ENCODE measurements at places on chromosomes 6 and 20. TPM values are rescaled to one million over a fixed set of nuclear protein-coding genes. Genes with fewer than 3 reads are reported as not detected.

DNA sequence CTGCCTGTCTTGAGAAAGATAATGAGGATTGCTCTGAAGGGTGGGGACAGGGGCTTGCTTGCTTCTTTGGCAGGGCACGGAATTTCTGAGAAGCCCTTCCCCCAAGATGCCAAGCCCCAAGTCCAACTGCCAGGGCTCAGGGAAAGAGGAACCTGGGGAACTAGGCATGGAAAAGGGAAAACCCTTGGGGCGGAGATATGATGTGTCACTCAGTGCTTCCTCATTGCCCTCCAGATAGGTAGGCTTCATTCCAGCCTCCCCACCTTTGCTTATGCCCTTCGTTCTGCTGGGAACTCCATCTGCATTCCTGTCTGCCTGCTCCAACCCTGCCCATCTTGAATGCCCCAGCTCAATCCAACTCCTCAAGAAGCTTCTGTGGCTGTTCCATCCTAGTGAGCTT lies 61.2 kb downstream of the VEGFA start:
- DNase-seq, result no peak
- no peak overlapping the region for H3K4me3 ChIP-seq
- H3K4me1 ChIP-seq, result peaks cover 46% of the 10 kb centered on the region

DNA sequence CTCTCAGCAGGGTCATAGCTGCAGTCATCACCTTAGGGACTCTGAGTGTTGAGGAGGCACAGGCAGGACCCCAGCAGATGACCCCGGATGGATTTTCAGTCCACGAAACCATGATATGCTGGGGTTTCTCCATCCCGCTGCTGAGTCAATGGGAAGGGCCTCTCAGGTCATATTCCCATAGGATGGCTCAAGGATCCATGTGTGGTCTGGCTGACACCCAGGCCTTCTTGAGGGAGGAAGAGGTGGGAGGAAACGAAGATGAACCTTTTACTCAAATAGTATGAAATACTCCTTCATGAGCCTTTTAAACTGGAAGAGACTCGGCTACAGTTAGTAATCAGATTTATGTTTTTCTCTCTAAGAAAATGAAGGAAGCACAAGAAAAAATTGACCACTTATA lies 10.3 kb upstream of the RALY start:
- no peak overlapping the region for H3K27ac ChIP-seq
- H3K36me3 ChIP-seq, result no peaks in the 10 kb centered on the region
- no peak overlapping the region for H3K4me3 ChIP-seq
- no peaks in the 10 kb centered on the region for H3K4me1 ChIP-seq
- DNase-seq, result no peak

DNA sequence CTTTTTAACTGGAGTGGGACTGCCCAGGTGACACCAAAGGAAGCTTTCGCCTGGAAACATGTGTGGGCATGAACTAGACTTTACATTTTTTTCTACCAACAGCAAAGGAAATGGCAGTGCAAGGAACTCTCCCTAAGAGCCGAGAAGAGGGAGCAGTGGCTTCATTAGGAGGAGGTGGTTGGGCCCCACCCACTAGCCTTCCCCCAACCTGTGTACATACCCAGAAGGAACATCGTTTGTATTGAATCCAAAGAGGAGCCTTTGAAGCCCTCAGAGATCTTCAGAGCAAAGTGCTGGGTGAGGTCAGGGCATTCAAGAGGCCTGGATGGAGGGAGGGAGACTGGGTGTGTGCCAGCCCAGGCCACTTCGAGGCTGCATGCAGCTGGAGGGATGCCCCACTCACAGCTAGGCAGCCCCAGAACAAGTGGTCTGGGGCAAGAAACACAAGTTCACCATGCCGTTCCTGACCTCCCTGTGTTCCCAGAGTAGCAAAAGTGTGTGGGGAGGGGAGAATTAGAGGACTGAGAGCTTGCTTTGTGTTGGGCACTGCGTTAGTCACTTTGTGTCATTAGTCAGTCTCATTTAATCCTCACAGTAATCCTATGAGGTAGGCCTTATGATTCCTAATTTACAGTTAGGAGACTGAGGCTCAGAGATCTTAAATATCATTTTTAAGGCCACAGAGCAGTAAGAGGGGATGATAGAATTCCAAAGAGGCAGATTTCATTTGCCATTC lies 191.6 kb upstream of the SUPT3H start:
- H3K27me3 ChIP-seq, result no peaks in the 10 kb centered on the region
- H3K27ac ChIP-seq, result no peak overlapping the region
- H3K4me3 ChIP-seq, result no peak overlapping the region
- peak; percentile 13 for DNase-seq
- H3K36me3 ChIP-seq, result no peaks in the 10 kb centered on the region

DNA sequence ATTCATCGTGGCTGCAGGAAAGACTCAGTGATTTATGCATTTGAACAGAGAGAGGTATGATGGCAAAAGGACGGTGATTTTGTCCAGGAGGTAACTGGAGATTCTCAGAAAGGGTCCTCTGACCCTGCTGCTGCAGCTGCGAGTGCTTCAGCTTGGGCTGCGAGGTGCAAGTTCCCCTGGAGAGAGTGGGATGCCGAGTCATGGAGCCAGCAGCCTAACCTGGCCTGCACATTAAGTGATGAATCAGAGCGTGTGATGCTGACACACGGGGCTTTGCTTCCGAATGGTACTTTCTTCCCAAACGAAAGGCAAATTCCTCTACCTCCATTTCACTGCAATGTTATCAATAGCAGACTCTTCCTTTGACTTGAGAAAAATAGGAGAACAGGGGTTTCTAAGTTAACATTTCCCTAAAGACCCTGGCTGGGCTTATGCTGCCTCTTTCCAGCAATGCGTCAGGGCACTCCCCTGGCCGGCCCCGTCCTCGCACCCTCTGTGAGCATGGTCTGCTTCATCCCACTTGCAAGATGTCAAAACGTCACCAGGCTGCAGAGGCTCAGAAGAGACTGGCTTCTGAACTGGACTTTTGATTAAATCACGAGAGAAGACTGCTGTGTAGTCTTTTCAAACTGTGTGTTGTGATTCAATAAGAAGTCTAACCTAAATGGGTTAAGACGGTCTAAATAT lies 628.0 kb upstream of the AGPAT4 start:
- no peaks in the 10 kb centered on the region for H3K36me3 ChIP-seq
- no peak overlapping the region for H3K4me3 ChIP-seq
- no peak for DNase-seq
- no peaks in the 10 kb centered on the region for H3K27me3 ChIP-seq
- no peak overlapping the region for H3K27ac ChIP-seq
- no peaks in the 10 kb centered on the region for H3K4me1 ChIP-seq

DNA sequence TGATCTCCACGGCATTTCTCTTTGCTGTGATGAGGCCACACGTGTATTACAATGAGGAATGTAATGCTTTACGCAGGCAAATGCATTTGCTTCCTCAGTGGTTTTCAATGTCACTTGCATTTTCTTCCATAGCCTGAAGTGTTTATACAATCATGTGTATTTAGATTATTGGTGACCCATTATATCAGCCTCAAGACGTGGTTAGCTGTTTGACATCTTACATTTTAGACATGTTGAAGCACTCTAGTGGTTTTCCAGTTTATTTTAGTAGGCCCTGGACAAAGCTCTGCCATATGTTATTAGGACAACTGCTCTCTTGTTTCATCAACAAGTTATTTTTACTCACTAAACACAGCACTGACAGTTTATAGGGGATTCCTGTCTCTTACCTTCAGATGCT lies 200.4 kb downstream of the UTRN start:
- H3K27ac ChIP-seq, result no peak overlapping the region
- H3K36me3 ChIP-seq, result peaks cover 8% of the 10 kb centered on the region
- no peak overlapping the region for H3K4me3 ChIP-seq
- H3K4me1 ChIP-seq, result no peaks in the 10 kb centered on the region

GRCh38 chr6:14975471-14975817 lies 270.4 kb upstream of the JARID2 start:
- H3K27me3 ChIP-seq, result no peaks in the 10 kb centered on the region
- no peak overlapping the region for H3K27ac ChIP-seq
- peaks cover 3% of the 10 kb centered on the region for H3K4me1 ChIP-seq
- H3K36me3 ChIP-seq, result no peaks in the 10 kb centered on the region

- H3K4me1 ChIP-seq, result peaks cover 22% of the 10 kb centered on the region
- H3K27ac ChIP-seq, result no peak overlapping the region
- DNase-seq, result no peak
- no peaks in the 10 kb centered on the region for H3K36me3 ChIP-seq
Observed at GRCh38 chr6:151806757-151807512, 547 bp upstream of the ESR1 start.

DNA sequence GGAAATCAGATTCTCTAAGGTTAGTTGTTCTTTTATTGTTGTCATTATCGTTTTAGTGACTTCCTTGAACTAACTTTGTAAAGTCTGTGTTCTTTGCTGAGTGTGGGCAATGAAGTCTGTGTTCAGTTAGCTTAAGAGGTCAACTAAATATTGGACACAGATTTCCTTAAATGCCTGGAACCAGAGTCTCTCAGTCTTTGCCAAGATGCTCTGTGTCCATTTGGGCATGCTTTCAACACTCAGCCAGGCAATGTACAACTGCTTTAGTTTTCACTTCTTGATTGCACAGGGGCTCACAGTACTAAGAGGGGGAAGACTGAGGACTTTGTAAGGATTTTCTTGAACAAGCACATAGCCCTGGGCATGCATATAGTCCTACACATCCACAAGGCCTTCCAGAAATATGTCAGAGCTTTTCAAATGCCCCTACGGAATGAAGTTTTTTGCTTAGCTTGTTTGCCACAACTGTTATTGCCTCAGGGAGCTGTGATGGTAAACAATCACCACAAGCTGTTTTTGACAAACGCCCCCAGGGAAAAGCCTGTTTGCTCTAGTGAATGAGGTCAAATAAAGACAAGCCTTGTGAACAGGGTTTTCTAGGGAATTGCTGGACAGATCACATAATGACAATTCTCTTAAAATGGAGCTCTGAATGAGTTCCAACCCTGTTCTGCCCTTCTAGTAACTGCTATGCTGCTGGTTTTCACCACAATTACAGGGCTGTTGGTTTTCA lies 82.5 kb downstream of the B3GAT2 start:
- no peaks in the 10 kb centered on the region for H3K27me3 ChIP-seq
- H3K4me1 ChIP-seq, result peaks cover 17% of the 10 kb centered on the region
- H3K4me3 ChIP-seq, result no peak overlapping the region
- H3K36me3 ChIP-seq, result peaks cover 7% of the 10 kb centered on the region

DNA sequence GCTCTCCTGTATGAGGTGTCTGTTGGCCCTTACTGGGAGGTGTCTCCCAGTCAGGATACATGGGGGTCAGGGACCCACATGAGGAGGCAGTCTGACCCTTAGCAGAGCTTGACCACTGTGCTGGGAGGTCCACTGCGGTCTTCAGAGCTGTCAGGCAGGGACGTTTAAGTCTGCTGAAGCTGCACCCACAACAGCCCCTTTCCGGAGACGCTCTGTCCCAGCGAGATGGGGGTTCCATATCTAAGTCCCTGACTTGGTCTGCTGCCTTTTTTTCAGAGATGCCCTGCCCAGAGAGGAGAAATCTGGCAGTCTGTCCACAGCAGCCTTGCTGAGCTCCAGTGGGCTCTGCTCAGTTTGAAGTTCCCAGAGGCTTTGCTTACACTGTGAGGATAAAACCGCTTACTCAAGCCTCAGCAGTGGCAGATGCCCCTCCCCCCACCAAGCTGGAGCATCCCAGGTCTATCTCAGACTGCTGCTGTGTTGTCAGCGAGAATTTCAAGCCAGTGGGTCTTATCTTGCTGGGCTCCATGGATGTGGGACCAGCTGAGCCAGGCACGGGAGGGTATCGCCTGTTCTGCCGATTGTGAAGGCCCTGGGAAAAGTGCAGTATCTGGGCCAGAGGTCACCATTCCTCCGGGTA lies 36.3 kb upstream of the IBTK start:
- H3K27me3 ChIP-seq, result no peaks in the 10 kb centered on the region
- no peak overlapping the region for H3K27ac ChIP-seq
- no peaks in the 10 kb centered on the region for H3K36me3 ChIP-seq
- no peak overlapping the region for H3K4me3 ChIP-seq

- H3K27me3 ChIP-seq, result no peaks in the 10 kb centered on the region
- peak; percentile 89 for DNase-seq
- H3K4me1 ChIP-seq, result peaks cover 16% of the 10 kb centered on the region
- no peaks in the 10 kb centered on the region for H3K36me3 ChIP-seq
Observed at GRCh38 chr6:6696867-6697531, 108.5 kb downstream of the LY86 start.

DNA sequence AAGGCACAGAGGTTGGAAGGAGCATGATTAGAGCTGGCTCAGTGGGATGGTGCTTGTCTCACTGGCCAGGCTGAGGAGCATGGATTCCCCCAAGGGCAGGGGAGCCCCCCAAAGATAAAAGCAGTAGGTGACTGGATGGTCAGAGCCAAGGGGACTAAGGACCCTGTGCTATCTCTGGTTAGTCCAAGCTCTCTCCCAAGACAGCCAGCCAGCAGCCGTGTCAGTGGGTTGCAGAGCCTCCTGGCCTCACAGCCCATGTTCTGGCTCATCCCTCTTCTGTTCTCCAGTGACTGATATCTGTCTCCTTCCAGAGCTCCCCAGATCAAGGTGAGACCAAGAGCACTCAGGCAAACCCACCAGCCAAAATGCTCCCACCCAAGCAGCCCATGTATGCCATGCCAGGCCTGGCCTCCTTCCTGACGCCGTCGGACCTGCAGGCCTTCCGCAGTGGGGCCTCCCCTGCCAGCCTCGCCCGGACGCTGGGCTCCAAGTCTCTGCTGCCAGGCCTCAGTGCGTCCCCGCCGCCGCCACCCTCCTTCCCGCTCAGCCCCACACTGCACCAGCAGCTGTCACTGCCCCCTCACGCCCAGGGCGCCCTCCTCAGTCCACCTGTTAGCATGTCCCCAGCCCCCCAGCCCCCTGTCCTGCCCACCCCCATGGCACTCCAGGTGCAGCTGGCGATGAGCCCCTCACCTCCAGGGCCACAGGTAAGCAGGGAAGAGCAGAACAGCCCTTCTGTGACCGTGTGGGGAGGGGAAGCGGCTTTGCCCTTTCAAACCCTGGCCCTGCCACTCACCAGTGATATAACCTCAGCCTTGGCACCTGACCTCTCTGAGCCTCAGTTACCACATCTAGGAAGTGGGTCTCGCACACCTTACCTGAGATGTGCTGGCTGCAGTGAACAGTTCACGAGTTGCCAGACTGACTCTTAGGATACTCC lies 121.3 kb downstream of the JPH2 start:
- no peaks in the 10 kb centered on the region for H3K36me3 ChIP-seq
- no peaks in the 10 kb centered on the region for H3K4me1 ChIP-seq
- H3K27ac ChIP-seq, result no peak overlapping the region

GRCh38 chr20:11569163-11569562 lies 348.5 kb upstream of the BTBD3 start:
- H3K27me3 ChIP-seq, result no peaks in the 10 kb centered on the region
- H3K36me3 ChIP-seq, result no peaks in the 10 kb centered on the region
- peak; percentile 51 for DNase-seq
- H3K27ac ChIP-seq, result no peak overlapping the region
- H3K4me3 ChIP-seq, result no peak overlapping the region

- H3K27ac ChIP-seq, result no peak overlapping the region
- no peaks in the 10 kb centered on the region for H3K27me3 ChIP-seq
- no peaks in the 10 kb centered on the region for H3K36me3 ChIP-seq
- no peak overlapping the region for H3K4me3 ChIP-seq
- no peak for DNase-seq
- peaks cover 18% of the 10 kb centered on the region for H3K4me1 ChIP-seq
Observed at GRCh38 chr20:46083101-46083500, 6.7 kb downstream of the NCOA5 start.

Gene MTRF1L
- total RNA-seq, result 29.0 TPM

Measured in neural progenitor cell (in vitro differentiated cells).